ENCODE measurements at places on chromosomes 1 and 21.

DNA sequence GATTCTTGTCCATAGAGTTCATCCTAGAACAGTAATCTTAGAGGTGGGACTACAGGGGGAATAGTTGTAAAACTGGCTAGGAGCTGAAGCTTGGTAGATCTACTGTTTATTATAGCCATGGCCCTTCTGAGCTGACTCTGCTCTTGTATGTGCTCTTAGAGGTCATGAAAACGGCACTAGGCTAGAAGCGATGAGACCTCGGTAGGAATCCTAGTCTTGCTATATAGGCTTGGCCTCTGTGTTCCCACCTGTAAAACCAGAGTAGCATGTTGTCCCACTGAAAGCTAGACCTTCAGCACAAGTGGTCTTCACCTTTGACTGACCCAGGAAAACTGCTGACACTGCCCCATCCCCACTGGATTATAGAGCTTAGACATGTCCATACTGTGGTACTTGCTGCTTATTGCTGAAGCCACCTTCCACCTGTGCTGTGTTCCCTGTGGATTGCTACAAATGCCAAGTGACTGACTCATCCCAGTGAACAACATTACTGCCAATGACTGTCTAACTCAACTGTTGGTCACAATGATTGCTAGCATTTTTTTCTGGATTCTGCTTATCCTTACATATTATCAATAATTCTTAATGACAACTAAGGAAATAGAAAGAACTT, 23.0 kb upstream of the PIGC start:
- no peak for DNase-seq

GRCh38 chr1:243730487-243731150, 119.4 kb downstream of the AKT3 start:
- DNase-seq = no peak

DNA sequence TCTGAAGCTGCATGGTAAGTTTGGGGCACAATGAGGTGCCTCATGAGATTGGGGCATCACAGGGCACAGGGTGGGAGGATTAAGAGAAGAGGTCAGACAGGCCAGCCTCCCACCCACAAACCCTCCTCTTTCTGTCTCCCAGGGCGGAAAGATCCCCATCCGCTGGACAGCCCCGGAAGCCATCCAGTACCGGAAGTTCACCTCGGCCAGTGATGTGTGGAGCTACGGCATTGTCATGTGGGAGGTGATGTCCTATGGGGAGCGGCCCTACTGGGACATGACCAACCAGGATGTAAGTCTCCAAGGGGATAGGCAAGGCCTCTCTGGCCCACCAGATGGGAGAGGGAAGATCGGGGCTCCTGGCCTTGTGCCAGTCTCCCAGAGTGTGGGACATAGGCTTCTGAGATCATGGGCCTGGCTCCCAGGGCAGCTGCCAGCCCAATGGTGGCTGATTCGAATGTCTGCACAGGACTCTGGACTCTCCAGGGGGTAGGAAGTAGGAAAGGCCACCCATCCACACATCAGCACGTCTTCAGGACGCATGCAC, 63.7 kb downstream of the LACTBL1 start:
- DNase-seq = no peak

- DNase-seq = no peak
Measured at GRCh38 chr21:19268686-19269085, 865.1 kb upstream of the TMPRSS15 start.

DNA sequence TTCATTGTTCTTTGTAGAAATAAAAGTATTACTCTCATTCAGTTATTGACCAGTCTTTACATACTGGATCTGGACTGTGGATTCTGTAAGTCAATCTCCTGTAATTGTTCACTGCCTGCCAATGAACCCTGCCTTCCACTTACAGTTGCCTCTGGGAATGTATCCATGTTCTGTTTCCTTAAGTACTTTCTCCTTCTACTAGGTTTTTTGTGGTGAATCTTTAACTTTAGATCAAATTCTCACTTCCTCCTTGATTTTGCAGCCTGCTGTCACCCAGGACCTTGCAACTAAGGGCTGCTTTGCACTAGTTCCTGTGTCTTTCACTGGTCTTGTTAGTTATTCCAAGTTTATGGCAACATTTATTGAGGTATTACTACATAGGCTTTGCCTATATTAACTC, 28.2 kb upstream of the ANKRD13C start:
- no peak for DNase-seq

- no peak for DNase-seq
Measured at GRCh38 chr1:156803086-156803851, 13.4 kb downstream of the SH2D2A start.

DNA sequence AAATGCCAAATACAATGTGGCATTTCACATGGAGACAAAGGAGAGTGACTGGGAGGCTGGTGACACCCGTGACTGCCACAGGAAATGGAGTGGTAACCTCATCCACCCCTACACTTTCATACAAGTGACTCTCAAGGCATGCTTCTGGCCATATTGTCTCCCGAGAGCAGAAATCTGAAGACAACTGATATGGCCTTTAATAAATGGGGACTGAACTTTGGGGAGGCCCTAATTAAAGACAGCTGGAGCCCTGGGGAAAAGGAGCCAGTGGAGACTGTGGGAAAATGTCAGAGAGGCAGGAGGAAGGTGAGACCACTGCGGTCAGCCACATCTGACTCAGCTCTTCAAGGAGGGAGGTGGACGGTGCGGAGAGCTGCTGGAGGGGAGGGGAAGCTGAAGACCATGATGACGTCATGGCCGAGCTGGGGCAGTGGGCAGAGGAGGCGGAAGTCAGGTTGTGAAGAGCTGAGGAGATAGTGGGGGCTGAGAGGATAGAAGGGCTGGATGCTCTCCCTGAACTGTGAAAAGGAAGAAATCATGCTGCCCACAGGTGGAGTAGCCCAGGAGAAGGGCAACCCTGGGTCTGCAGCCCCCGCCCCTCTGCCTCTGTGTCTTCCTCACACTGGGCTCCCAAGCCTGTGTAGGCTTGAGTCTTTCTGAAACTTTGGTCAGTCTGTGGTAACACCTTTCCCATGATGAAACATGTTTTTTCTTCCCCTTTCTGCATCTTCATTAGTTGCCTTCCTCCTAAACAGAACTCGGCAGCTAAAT, 14.0 kb upstream of the NCF2 start:
- DNase-seq = no peak

DNA sequence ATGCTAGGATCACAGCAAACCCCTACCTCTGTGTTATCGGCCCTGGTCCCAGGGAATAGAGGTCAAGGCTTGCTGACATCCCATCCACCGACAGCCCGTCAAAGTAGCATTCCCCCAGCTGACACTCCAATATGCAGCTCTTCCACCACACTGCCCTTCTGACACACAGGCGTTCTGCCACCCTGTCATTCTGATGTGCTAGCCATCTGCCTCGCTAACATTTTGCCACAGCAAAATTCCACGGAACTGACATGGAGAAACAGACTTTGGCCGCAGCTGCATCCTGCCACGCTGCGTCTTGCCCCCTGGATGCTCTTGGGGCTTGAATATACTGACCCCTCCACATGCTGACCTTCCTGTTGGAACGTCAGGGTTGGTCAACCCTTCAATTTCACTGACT, 163.2 kb upstream of the CSF3R start:
- DNase-seq = no peak

- DNase-seq = no peak
Measured at GRCh38 chr1:162856260-162856659, 4.7 kb downstream of the CCDC190 start.

- DNase-seq = no peak
Measured at GRCh38 chr1:54165146-54165545, 12.3 kb upstream of the CDCP2 start.

DNA sequence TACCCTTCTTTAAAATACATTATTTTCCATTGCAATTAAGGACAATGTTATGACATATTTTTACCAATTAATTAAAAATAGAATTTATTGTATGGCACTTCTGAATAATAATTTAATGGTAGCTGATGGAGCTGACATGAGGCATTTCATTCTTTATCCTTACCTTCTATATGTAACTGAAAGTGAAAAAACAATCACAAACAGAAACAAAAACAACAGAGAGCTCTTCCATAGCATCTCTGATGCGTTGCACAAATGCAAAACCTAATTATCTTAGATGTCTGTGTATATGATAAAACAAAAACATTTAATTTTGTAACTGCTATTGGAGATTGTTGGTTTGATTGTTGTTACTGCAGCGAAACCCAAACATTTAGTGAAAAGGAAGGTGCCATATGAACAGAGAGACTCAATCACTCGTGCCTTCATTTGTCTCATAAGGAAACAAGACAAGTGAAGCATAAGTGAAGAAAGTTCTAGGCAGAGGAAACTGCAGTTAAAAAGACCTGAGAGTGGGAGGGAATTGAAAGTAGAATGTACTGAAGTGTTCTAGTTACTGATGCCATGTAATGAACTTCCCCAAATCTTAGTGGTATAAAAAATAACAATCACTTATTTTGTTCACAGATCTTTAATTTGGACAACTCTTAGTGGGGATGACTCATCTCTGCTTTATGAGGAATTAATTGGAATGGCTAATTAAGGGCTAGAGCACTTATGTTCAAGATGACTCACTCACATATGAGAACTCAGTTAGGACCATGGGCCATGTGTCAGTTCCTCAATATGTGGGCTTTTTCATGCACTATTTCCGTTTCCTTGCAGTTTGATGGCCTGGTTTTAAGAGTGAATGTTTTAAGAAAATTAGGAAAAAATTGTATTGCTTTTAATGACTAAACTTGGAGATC, 245.0 kb upstream of the OLFM3 start:
- no peak for DNase-seq

GRCh38 chr1:163271535-163271934, 50.2 kb upstream of the NUF2 start:
- no peak for DNase-seq

GRCh38 chr1:4028139-4028501, 128.0 kb upstream of the C1orf174 start:
- DNase-seq = no peak

- DNase-seq = no peak
Measured at GRCh38 chr1:187692799-187693198, 864.0 kb downstream of the PLA2G4A start.
